HuH-7 (cell line): ENCODE measurements at places on chromosomes 3 and 15.

- DNase-seq = no peak
Measured at GRCh38 chr3:111352585-111352984, 189.4 kb upstream of the CD96 start.

- peak; percentile 82 for DNase-seq
Measured at GRCh38 chr15:41493205-41493901, at the start of gene ITPKA. TSS of gene ITPKA (plus strand) at chr15:41493874. CDS start at chr15:41493928, 54 bp downstream.

DNA sequence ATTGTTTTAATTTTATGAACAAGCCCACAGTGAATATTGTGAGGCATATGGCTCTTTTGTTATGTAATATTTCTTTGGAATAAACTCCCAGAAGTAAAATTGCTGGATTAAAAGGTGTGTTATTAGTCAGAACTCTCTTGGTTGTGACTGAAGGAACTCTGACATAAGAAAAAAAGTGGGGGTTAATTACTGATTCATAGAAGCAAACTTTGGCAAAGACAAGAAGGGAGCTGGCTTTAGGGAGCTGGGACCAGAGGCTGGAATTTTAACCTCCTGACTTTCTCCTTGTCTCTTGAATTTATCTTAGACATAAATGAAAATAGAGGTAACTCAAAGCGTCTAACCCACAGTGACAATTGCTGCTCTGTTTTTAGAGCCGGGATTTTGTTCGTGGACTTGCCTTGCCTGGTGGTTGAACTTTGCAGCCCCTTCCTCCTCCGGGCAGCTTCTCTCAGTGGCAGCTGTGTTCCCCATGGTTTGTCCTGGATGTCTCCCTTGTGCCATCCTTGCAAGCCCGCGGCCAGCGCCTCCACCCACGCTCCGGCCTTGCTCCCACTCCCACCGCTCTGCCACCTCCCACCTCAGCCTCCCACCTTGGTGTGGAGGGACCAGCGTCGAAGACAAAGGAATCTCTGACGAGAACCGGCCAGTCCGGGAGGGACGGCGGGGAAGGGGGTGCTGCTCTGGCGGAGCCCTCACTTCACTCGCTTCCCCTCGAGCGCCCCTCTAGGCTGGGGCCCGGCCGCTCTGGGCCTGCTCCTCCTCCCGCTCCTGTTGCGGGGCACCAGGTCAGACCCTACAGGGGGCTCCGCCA, 28.0 kb downstream of the ARHGAP31 start:
- DNase-seq = no peak

GRCh38 chr3:101143012-101143411, 149.8 kb upstream of the ABI3BP start:
- no peak for DNase-seq
